ENCODE measurements at places on chromosomes 1 and 21.

- no peak for DNase-seq
These were observed 88.4 kb downstream of the ADARB1 start for GRCh38 chr21:45162809-45163208.

- no peak for DNase-seq
These were observed 168.1 kb downstream of the TGFBR3 start for GRCh38 chr1:91717839-91718238.

GRCh38 chr1:206722751-206723461 lies 38.2 kb downstream of the MAPKAPK2 start:
- no peak for DNase-seq

- DNase-seq, result no peak
These were observed 8.0 kb downstream of the RUNX1 start for GRCh38 chr21:35041122-35041521.

GRCh38 chr1:111727056-111727455 lies 12.1 kb downstream of the INKA2 start:
- no peak for DNase-seq

DNA sequence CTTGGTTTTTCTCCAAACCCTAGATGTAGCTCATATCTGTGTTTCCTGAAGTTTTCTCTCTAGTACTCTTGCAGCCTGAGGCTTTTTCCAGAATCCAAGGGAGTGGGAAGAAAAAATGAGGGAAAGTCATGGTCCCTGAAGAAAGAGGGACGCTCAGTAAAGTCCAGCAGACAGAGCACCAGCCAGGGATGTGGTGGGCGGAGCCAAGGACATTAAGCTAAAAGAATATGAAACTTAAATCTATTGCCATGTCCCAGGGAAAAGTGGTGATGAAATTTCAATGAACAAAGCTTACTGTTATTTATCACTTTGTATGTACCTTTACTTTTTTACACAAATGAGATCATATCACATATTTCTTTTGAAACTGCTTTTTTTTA lies 430.2 kb downstream of the USP25 start:
- no peak for DNase-seq

DNA sequence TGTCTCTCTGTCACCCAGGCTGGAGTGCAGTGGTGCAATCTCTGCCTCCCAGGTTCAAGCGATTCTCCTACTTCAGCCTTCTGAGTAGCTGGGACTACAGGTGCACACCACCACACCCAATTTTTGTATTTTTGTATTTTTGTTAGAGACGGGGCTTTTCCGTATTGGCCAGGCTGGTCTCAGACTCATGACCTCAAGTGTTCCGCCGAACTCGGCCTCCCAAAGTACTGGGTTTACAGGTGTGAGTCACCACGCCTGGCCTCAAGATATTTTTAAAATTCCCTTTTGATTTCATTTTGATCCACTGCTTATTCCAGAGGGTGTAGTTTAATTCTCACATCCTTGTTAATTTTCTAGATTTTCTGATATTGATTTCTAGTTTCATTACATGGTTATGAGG lies 3.8 kb downstream of the IFI44L start:
- DNase-seq, result no peak

- no peak for DNase-seq
These were observed 54.7 kb downstream of the KCNJ6 start for GRCh38 chr21:37861561-37861960.

GRCh38 chr21:46120301-46121285 lies 22.7 kb downstream of the COL6A2 start:
- no peak for DNase-seq

DNA sequence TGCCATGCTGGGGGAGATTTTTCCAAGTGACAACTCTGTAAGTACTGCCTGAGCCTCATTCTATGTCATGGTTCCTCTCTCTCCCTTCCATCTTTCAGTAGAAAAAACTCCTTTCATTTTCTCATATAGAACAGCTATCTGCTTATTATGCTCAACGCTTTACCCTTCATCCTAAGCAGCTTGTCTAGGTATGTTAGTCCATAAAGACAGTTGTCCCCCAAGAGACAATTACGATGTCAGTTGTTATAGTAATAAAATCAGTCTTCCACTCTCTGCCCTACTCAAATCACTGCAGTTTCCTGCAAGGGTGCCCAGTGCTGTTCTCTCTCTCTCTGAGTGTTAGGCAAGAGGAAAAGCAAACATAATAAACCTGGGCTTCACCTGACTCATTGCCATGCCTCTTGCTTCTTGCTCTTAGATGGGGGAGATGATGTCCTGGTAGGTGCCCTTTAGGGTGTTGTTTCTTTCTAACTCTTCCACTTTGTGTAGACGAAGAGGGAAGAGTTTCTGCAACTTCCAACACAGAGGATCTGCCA lies 59.4 kb downstream of the PAPPA2 start:
- DNase-seq, result no peak

- no peak for DNase-seq
These were observed 3.3 kb upstream of the MEF2D start for GRCh38 chr1:156503698-156504437.

GRCh38 chr1:153546371-153546770 lies 765 bp upstream of the S100A4 start:
- DNase-seq, result no peak

GRCh38 chr1:59978026-59978425 lies 51.5 kb upstream of the CYP2J2 start:
- no peak for DNase-seq

DNA sequence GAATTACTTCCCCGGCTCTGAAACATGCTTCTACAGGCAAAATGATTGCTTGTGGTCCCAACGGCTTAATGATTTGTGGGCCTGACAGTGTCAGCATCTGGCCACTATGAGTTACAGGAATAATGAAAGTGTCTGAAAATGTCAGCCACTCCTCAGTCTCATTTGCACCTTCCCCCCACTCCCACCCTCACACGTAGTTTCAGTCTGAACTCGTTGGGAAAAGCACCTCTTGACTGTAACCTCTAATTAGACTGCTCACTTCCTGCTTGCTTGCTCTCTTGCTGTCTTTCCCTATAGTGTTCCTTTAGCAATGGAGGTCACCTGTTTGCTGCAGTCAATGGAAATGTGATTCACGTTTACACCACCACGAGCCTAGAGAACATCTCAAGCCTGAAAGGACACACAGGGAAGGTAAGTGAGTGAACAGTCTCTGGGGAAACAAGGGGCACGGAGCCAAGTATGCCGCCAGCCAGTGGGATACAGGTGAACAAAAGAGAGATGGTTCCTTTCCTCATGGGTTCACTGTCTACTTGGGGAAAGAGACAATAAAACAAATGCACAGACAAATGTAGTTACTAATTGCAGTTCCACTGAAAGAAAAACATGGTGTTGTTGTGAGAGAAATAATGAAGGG lies 27.1 kb downstream of the CFAP57 start:
- DNase-seq, result peak; percentile 40

GRCh38 chr1:24768873-24769605 lies 23.8 kb downstream of the CLIC4 start:
- no peak for DNase-seq

GRCh38 chr1:227299688-227300087 lies 18.6 kb downstream of the CDC42BPA start:
- no peak for DNase-seq

DNA sequence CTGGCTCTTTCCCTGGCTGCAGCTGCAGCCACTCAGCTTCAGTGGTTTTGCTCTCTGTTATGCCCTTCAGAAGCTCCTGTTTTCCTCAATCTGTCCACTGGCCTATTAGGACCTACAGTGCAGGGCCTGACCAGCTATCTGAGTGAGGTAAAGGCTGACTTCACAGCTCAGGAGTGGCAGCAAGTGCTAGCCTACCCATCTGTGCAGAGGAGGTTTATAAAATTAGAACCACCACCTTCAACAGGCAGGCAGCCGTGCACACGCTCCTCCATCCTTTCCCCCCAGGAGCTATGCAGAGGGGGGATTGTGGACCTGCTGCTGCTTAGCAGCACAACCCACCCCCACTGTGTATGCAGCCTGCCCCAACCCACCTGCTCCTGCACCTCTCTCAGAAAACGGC lies 8.3 kb downstream of the ADAR start:
- no peak for DNase-seq

DNA sequence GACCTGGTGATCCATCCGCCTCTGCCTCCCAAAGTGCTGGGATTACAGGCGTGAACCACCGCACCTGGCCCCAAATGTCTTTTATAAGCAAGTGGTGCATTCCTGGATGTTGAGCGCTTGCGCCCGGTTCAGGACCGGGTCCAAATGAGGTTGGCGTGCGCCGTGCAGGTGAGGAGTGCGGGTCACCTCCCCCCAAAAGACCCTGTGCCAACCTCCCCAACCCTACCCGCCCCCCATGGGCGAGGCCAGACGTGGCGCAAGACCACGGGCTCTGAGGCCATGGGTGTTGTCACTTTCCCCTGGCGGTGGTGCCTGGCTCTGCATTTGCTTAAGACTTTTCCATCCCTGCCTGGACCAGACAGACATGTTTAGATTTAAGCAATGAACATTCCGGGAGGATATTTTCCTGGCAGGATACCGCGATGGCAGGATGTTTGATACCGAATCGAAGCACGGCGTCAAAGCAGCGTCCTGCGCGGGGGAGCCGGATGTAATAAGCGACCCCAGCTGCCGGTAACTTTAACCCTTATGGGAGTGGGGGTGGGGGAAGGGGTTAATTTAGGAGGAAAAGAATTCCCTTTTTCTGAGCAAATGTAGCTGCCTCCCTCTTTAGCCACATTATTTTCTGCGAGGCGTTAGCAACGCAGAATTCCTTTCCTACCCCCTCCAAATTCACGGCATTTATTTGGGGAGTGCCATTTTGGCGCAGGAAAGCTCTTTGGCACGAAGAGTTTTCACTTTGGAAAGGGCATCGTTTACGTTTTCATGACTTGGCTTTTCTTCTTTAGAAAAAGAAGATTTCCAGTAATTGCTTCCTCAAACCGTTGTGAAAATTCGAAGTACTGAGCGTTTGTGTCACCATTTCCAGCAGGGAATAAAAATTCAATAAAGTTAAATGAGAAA lies 27.8 kb upstream of the RNF187 start:
- DNase-seq, result peak; percentile 39

- DNase-seq, result no peak
These were observed 219.0 kb upstream of the POU3F1 start for GRCh38 chr1:38265293-38266196.

DNA sequence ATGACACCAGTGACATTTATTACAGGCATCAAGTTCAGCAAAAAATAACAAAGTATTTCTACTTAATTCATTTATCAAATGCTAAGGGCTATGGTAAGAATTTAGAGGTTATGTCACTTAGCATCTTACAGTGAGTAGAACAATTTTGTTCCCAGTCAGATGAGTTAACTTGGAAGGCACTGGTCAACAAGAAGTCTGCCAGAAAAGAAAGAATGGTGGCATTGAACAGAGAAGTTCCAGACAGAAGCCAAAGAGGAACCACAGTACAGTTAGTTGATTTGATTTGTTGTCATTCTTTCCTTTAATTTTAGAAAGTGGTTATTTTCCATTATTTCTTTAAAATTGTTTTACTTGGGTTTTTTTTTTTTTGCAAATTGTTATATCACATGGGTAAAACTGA lies 232.2 kb upstream of the PKN2 start:
- DNase-seq, result no peak

DNA sequence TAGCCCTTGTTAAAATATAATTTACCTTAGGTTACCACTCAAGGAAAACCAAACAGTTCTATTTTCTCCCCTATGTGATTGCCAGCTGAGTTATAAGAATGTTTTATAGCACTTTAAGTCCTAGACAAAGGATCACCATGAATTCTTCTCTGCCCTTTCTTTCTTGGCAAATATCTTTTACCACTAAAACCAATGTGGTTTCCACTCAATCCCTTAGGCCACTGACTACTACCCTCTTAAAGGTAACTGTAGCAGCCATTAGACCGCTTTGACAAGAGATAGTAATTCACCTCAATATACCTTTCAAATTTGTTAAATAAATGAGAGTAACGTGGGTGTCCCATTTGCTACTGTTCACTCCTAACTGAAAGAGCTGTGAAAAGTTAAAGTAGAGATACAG lies 307.9 kb upstream of the PRMT6 start:
- DNase-seq, result no peak

DNA sequence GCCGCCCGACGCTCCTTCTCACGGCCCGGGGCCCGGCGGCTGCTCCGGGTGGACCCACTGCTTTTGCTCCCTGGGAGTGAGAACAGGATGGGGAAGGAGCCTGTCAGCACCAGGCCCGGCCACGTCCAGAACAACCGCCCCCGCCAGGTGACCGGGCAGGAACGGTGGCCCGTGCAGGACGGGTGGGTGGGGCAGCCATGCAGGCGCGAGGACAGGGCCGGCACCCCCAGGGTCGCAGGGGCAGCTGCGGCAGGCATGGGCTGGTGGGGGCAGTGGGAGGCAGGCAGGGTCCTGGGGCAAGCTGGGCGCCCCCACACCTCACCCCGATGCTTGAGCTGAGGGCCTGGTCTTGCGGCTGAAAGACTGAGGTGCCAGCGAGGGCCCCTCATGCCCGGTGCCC lies 5.4 kb downstream of the TAS1R3 start:
- no peak for DNase-seq

- peak; percentile 91 for DNase-seq
These were observed 15.3 kb downstream of the ADORA1 start for GRCh38 chr1:203142684-203143408.

GRCh38 chr21:14955936-14956520 lies 108.8 kb downstream of the NRIP1 start:
- no peak for DNase-seq

- DNase-seq, result no peak
These were observed 25.8 kb upstream of the LAPTM5 start for GRCh38 chr1:30783256-30783915.

DNA sequence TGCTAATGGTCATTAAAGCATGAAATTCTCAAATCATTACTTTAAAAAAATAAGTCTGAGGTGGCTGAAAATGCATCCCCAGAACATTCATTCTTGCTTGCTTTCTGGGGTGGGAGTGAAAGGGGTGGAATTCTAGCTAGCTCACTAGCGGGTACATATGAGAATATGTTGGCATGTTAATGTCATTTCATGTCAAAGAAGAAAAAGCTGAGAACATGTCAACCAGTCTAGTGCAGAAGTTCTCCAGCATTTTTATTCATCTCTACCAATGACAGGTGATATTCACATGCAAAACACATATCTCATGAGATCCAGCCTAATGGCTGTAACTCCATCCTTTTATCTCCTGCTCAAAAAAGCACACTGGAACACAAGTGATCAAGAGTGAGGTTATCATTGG lies 49.1 kb downstream of the ZNHIT6 start:
- DNase-seq, result no peak

DNA sequence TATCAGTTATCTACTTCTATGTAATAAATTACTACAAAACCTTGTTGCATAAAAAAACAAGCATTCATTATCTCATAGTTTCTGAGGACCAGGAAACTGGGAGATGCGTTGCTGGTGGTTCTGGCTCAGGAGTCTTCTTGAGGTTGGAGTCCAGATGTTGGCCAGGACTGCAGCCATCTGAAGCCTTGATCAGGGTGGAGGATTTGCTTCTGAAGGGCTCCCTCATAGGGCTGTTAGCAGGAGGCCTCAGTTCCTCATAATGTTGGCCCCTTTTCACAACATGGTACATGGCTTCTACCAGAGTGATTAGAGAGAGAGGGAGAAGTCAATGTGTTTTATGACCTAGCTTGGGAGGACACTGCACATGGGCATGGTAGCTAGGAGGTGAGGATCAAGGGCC lies 137.4 kb downstream of the CNIH3 start:
- DNase-seq, result no peak

- DNase-seq, result no peak
These were observed 72.6 kb upstream of the PGD start for GRCh38 chr1:10326251-10326650.

Measured in NCI-H2081 treated with DMSO at 0.1 percent for 48 hours (cell line).